ENCODE measurements at places on chromosomes 11 and 22.
A peak's percentile ranks its signal among the peaks of the same experiment; 100 is the strongest.

- no peak for DNase-seq
Observed at GRCh38 chr22:46318576-46318975, 16.9 kb upstream of the TRMU start.

DNA sequence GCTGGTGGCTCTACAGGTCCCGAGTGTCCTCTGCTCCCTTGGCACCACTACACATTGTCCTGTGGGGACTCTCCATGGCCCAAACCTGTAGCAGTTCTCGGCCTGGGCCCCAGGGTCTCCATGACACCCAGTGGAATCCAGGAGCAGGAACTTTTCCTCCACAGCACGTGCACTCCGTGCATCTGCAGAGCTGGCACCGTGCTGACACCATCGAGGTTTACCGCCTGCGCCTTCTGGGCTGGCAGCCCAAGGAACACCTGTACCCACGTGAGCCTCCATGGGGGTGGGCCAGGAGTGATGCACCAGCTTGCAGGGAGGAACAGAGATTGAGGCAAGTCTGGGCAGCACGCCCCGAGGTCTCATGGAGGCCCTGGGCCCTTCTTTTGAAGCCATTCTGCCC, 25.2 kb downstream of the TSPAN32 start:
- no peak for DNase-seq

GRCh38 chr22:28882545-28882877, 861 bp upstream of the ZNRF3 start:
- peak; percentile 25 for DNase-seq

- peak; percentile 11 for DNase-seq
Observed at GRCh38 chr22:26949193-26949592, 291.8 kb downstream of the MIAT start.

DNA sequence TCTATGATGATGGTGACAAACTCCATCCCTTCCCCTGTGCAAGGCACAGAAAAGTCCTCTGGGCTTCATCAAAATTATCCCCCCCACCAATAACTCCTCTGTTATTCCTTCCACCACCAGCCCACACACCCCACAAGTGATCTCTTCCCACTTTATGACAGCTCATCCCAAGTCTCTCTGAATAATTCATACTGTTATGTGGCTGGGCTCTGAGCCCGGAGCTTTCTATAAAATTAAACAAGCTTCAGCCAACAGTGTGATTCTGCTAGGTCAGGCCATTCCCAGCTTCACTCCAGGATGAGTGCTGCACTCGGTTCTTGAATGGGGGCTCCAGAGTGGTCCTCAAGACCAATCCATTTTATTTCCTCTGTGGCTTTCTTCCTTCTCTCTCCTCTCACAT, 83.0 kb downstream of the INSC start:
- DNase-seq = no peak

DNA sequence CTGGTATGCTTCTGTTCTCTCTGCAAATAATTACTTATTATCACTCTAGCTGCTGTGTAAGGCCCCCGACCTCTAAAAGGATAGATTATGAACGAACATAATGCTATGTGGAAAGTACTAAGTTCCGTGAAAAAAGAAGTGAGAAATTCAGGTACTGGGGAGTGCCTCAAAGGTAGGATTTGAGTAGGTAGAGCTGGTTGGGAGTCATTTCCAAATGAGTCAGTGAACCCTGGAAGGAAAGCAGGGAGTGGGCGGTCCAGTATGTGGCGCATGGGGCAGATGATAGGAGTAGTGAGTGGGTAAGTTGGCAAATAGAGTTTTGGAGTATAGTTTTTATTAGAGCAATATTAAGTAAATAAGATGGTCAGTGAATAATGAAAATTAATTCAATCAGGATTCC, 2.4 kb downstream of the ZC3H12C start:
- no peak for DNase-seq

DNA sequence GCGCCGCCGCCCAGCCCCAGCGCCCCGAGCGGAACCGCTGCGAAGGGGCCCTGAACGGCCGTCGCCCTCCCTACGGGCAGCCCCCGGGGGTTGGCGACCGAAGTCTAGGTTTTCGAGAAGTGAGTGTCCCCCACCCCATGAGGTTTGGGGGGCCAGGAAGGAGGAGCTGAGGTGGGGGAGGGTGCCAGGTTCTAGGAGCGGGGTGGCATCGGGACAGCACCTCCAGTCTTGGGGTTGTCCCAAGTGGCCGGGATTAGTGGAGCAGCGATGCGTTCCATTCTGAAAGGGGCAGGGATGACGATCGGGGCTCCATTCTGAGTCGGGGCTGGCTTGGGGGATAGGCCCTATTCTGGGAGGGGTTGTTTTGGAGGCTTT, 408 bp downstream of the PPP2R5B start:
- no peak for DNase-seq

DNA sequence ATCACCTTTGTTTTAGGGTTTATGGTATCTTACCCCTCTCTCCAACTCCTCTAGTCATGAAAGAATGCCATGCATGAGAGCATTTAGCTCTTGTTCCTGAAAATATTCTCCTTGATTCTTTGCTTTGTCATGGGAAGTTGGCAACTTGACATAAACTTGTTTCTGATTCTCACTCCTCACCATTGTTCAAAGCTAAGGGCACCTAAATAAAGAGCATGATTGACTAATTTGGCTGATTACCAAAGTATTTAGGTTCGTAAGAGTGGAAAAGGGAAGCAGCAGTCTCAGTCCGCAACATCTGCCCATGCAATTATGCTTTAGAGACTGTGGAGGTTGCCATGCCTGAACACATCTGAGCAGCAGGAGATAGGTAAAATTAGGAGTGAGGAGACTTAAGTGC, 26.4 kb downstream of the OR52K1 start:
- DNase-seq = no peak

DNA sequence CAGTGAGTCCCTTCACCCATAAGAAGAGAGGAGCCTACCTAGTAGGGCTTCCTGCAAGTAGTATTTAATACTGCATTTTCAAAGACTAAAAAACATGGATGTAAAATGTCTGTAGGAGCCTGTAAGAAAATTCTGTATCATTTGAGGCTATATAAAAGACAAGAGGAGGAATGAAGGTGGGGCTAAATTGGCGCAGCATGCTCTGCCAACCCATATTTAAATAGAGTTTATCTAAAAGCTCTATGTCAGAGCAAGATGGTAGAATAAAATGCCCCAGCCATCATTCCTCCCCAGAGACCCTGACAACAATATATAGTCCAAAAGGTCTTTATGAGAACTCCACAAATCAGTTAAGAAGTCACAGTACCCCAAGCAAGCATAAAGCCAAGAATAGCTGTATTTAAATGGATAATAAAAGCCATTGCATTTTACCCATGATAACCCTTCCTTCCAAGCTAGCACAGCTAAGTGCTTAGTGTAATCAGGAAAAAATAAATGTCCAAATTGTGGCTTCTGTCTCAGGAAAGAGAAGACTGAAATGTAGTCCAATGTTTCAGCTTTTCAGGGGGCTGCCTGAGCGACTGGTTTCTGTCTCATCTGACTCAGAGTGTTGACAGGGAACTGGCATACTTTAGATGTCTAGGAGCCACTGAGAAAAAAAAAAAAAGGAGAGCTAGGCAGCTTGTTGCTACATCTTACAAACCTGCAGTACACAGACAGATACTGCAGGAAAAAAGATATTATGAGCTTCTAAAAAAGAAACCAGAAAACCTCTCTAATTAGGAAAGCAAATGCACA, 258.6 kb downstream of the METTL15 start:
- peak; percentile 96 for DNase-seq

DNA sequence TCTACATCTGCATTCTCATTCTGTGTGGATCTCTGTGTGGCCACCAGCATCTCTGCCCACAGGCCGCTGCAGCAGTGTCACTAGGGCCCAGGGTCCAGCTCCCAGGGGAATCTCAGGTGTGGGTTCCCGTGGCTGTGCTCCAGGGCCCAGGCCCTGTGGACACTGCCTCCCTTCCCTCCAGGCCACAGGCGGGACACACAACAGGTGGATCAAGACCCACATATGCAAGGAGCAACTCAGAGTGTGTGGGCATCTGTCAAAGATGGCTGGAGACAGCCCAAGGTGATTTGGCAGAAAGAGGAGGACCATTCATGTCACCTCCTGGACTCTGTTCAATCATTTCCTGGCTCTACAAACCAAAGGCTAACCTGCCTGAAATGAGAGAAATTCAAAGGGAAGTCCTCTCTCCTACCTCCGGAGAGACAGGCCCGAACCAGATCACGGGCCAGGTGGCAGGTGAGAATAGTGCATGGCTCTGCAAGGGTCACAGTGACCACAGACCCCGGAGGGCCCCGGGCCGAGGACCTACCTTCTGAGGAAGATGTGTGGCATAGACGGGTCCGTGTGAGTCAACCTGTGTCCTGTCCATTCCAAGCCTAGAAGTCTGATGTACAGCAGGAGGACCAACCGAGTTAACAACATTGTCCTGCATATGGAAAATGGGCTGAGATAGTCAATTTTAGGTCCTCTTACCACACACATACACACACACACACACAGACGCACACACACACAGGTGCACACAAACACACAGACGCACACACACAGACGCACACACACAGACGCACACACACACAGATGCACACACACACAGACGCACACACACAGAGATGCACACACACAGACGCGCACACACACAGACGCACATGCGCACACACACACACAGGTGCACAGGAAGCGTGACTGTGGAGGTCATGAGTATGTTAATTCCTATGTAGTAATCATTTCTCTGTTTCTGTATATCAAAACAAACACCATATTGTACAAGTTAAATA, 1068.5 kb downstream of the BRD1 start:
- no peak for DNase-seq

GRCh38 chr11:35305670-35306382, 113.5 kb downstream of the SLC1A2 start:
- peak; percentile 68 for DNase-seq

GRCh38 chr11:1119604-1120146, 38.1 kb upstream of the MUC5AC start:
- DNase-seq = no peak

DNA sequence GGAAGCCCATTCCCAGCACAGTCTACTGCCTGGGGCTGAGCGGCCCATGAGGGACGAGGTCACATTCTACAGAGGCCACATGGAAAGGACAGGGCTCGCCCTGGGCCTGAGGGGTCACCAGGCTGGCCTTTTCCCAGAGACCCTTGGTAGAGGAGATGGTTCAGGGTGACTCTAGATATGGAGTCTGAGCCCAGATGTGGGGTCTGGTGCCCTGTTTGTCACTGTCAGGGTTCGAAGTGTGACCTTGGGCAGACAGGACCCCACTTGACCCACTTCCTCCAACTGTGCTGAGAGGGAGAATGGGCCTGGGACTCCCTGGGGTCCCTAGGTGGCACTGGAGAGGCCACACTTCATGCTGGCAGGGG, 81.0 kb downstream of the MYEOV start:
- no peak for DNase-seq

GRCh38 chr22:35642305-35642741, 5.9 kb upstream of the APOL6 start:
- peak; percentile 43 for DNase-seq

DNA sequence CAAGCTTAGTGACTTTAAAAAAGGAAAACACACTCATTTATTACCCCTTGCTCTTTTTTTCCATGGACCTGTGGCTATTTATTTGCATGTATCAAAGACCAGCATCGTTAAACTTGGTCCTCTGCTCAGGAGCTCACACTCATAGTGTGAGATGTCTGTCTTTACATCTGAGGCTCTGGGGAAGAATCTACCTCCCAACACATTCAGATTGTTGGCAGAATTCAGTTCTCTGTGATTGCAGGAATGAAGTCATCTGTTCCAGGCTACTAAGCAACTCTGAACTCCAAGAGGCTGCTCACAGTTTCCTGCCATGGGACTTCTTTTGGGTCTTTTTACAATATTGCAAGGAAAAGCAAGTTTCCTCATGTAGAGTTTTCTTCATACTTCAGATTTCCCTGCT, 138.8 kb downstream of the LRRC4C start:
- DNase-seq = no peak

DNA sequence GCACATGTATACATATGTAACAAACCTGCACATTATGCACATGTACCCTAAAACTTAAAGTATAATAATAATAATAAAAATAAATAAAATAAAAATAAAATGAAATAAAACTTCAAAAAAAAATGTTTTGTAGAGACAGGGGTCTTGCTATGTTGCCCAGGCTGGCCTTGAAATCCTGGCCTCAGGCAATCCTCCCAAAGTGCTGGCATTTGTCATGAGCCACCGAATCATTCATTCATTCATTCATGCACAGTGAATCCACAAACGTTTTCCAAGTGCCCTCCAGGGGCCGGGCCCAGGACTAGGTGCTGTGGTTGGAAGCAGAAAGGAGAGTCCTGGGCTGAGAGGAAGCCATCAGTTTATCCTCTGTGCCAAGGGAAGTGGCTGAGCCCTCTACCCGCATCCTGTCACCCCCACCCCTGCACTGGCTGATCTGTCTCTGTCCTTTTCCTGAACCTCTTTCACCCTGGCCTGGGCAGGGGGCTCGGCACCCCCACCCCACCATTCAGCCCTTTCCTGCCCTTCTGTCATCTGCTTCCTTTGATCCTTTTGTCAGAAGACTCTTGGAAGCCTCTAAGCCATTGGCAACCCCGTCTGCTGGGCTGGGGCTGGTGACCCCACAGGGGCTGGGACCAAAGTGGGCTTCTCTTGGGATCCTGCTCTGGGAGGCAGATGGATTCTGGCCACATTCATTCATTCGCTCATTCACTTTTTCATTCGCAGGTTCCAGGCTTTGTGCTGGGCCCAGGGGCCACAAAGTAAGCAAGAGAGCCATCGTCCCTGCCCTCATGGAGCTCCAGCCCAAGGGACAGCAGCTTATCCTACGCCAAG, 84.3 kb downstream of the IGLL1 start:
- DNase-seq = no peak

- peak; percentile 84 for DNase-seq
Observed at GRCh38 chr11:112265659-112266409, 5.2 kb upstream of the PLET1 start.

All from fibroblast of villous mesenchyme (primary cell).